Prostate gland (tissue), 2 donors: ENCODE measurements at places on chromosomes 11 and 22.

DNA sequence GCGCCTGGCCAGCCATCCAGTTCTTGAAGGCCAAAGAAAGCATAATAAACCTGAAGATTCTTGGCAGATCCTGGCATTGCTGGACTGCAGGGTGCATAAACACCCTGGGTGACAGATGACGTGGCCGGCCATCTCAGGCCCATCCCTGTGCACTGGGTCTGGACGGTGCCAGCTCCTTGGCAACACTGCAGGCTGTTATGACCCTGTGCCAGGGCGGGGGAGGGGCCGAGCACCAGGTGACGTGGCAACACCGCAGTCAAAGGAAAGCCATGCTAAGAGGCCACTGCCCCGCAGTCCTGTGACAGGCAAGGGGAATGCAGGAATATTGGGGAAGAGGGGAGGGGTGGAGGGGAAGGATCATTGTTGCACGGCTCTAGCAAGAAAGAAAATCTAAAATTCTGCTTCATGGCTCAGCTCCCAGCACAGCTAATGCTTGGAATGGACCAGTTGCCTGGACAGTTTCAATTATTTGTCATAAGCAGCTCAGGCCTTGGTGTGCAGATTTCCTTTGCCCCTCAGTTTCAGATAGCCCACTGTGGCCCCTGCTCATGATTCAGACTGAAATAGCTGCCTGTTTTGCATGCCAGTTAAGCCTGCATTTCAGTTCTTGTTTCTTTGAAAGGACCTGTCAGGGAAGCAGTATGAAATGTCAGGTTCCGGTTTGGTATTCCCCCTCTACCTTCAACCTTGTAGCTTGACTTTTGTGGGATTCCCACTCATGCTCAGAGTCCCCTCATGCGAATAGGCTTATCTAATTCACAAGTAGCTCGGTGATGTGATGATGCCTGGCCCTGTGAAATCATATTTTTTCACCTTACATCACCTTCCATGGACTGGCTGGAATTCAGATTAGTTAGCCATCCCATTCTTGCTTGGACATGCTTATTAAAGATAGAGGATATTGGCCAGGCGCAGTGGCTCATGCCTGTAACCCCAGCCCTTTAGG lies 29.7 kb upstream of the DDX6 start:
- DNase-seq: peak; percentile 94

DNA sequence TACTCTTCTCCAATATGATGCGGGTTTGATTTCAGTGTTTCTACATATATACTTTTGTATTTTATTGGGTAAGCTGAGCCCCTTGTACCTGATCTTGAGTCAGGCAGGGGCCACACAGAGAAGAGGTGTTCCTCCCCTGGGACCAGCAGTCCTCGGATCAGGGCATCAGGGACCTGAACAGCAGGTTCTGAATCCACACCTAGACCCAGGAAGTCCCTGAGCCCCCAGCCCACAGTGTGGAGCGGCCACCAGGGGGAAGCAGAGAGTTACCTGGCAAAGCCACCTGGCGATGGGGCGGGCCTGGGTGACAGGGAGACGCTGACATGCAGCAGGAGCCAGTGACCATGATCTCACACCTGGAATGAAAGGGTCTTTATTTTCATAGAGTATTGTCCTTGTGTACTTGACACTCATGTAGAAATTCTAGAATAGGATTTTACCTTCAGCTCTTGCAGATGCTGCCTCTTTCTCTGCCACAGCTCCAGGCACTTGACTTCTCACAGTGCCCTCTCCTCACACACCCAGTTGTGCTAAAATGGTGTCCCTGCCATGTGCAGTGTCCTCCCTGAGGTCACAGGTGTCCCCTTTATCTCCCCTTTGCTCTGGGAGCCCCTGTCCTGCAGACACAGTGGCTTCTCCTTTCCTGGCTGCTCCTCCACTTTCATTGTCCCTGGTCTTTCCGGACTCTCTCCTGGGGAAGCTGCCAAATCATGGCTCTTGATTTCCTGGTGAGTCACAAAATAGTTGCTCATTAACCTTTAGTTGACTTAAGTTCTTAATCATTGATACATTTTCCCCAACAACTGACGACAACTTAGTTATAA lies 48.5 kb downstream of the GGTLC2 start:
- peak; percentile 17 for DNase-seq

DNA sequence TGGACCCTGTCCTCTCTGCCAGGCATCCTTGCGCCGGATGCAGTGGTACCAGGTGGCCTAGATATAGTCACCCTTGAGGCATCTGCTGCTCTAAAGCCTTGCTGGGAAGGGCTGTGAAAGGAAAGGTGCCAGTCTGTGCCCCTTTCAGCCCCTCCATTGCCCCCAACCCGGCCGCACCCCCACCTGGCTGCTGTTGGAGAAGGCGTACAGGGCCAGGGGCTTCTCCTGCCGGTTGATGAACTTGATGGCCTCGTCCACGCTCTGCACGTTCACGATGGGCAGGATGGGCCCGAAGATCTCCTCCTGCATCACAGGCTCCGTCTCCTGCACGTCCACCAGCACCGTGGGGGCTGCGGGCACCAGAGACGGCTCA lies 10.2 kb downstream of the ALDH3B2 start:
- no peak for DNase-seq

GRCh38 chr11:114057147-114057546 lies 2.4 kb upstream of the ZBTB16 start:
- DNase-seq: no peak

GRCh38 chr11:94664346-94664745 lies 97.2 kb downstream of the PIWIL4 start:
- no peak for DNase-seq

- no peak for DNase-seq
These were observed 256.4 kb upstream of the SESN3 start for GRCh38 chr11:95487391-95487790.
